Stimulated activated CD8-positive, alpha-beta memory T cell treated with anti-CD3 and anti-CD28 coated beads, Interleukin-4, amount 100 ng/mL, for 1 hour (primary cell): ENCODE measurements at places on chromosomes 6 and 20.

GRCh38 chr6:77492530-77492929 lies 29.2 kb upstream of the HTR1B start:
- no peak for DNase-seq

- no peak for DNase-seq
Measured at GRCh38 chr20:9141070-9141469, 72.2 kb downstream of the PLCB4 start.

- DNase-seq = no peak
Measured at GRCh38 chr6:4647414-4648365, 128.5 kb upstream of the CDYL start.

DNA sequence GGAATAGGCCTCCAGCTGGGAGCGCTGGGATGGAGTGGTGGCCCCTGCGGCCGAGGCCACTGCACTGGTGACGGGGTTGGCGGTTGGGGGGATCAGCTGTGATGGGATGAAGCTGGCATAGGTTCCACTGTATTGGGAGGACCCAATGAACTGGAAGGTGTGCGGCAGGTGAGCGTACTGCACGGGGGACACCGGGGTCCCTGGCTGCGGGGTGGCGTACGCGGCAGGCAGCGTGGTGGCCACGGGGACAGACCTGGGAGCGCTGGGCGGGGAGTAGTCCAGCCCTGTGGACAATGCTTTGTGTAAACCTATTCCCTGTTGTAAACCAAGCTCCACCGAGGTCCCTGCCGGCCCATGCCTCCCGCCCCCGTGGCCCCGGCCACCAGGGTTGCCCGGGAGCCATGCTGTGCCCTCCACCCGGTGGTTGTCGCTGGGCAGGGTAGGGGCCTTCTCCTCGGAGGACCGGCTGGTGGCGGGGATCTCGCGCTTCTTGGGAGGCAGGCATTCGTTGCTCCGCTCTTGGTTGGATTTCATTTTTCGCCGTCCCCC lies 89.5 kb downstream of the GMPR start:
- no peak for DNase-seq

- no peak for DNase-seq
Measured at GRCh38 chr20:31868853-31869672, 1.3 kb downstream of the DUSP15 start.

- no peak for DNase-seq
Measured at GRCh38 chr6:52403627-52404026, 16.5 kb upstream of the EFHC1 start.

GRCh38 chr20:11379257-11380011 lies 538.3 kb upstream of the BTBD3 start:
- no peak for DNase-seq

DNA sequence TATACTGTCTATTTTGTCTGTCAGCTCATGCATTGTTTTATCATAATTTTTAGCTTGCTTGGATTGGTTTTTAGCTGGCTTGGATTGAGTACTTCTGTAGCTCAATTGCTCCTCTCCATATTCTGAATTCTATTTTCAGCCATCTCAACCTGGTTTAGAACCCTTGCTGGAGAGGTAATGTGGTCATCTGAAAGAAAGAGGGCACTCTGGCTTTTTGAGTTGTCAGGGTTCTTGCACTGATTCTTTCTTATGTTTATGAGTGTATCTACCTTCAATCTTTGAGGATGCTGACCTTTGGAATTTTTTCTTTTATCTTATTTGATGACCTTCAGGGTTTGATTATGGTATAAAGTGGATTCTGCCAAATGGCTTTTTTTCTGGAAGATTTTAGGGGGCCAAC lies 632.7 kb upstream of the ID4 start:
- DNase-seq = no peak

GRCh38 chr20:51111290-51111689 lies 88.4 kb upstream of the KCNG1 start:
- no peak for DNase-seq

DNA sequence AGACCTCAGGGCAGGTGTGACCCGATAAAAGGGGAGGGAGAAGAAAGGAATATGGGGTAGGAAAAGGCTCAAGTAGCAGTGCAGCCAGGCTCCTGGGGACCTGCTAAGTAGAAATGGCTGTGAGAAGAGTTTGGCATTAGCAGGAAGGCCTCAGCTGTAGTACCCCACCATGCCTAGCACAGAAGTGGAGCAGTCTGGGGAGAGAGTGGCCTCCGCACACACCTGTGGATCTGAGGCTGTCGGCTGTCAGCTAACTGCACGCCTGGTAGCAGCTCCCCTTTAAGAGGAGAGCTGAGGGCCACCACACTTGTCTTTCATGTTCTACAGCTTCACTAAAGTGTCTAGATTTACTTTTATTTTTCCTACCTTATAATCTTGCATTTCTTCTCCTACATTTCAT lies 24.6 kb downstream of the PDE7B start:
- DNase-seq = no peak

- DNase-seq = no peak
Measured at GRCh38 chr6:136083540-136083939, 166.6 kb downstream of the MTFR2 start.
